Esophagus squamous epithelium (tissue), 5 donors: ENCODE measurements at places on chromosomes 7 and 10. TPM values are rescaled to one million over a fixed set of nuclear protein-coding genes. Genes with fewer than 3 reads are reported as not detected.

DNA sequence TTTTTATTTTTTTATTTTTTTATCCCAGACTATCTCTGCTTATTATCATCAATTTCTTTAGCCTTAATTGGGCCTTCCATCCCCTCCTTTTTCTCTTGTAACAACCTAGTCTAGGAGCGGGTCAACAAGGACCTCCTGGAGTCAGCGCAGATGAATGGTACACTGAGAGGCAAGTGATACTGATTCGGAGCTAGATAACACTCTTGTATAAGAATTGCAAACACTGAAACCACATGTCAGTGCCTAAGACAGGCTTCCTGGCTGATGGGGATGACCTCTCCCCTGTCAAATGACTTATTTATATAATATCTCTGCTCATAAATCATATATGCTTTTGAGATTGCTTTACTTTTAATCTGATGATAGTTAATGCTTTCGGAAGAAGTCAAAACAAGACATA is 22.7 kb downstream of the BPGM start:
- DNase-seq = no peak

- no peak for DNase-seq
Measured at GRCh38 chr10:110425684-110426293, 71.9 kb upstream of the DUSP5 start.

GRCh38 chr7:137628216-137628615 is 218.6 kb downstream of the DGKI start:
- no peak for DNase-seq

- DNase-seq = no peak
Measured at GRCh38 chr10:99328579-99329303, 415 bp upstream of the CNNM1 start.

DNA sequence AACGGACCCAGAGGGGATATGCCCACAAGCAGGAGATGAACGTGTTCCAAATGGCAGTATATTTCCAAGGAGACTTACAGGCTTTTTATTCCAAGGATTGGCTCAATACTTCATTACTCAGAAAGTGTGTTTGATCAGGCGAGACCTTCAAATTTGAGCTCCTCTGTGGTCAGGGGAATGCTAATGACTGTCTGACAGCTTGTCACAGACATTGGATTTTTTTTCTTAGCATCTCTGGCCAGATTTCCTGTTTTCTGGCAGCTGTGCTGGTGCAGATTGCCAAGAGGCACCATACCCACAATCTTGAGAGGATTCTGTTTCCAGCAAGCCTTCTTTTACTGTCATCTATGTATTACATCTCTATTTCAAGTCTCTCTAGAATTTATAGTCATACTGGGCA is 93.8 kb downstream of the C1GALT1 start:
- no peak for DNase-seq

GRCh38 chr10:77304192-77304591 is 333.4 kb downstream of the KCNMA1 start:
- no peak for DNase-seq

DNA sequence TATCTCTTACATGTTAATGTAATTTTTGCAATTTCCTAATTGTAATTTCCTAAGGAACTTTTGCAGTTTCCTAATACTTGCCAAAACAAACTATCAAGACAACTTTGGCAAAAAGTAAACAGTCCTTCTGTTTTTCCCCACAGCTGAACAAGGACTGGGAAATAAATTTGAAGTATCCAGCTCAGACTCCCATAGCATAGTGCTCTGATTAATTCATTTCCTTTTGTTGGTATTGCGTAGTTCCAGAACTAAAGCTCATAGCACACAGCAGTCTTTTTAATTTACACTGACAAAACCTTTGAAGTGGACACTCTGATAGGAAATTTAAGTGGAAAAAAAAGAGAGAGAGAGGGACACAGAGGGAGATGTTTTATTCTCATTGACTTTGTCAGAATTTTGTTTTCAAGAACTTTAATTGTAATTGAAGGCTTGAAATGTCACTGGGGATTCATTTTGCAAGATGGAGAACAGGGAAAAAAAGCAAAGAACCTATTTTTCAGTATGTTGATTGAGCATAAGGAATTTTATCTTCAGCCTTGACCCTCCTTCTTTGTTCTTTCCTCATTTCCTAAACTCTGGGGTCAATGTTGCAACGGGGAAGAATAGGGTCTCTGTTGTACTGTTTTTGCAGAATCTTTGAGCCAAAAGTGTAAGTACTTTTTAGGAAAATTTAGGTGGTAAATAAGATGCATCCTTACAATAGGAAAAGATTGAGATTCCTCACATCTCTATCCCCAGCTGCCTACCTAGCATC is 232.2 kb upstream of the NPSR1 start:
- no peak for DNase-seq

- DNase-seq = no peak
Measured at GRCh38 chr7:18445483-18445882, 50.1 kb upstream of the HDAC9 start.

DNA sequence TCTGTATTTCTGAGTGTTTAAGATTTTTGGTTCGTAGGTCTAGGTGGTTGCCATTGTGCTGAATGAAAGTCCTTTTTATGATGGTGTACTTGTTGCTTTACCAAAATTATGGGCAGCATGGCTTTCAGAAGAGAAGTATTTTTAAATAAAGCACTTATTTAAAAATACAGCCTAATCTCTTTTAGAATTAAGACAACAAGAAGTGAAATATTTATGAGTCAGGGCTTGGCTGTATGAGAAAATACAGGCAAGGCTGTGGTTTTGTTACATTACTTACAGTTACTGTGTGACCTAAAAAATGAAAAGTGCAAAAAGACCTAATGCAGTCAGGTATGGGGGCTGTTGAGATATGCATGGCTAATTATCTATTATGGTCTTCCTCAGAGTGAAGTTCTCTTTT is 185.2 kb upstream of the PPP1R3A start:
- no peak for DNase-seq

- no peak for DNase-seq
Measured at GRCh38 chr10:88066876-88067275, 203.5 kb downstream of the PTEN start.

DNA sequence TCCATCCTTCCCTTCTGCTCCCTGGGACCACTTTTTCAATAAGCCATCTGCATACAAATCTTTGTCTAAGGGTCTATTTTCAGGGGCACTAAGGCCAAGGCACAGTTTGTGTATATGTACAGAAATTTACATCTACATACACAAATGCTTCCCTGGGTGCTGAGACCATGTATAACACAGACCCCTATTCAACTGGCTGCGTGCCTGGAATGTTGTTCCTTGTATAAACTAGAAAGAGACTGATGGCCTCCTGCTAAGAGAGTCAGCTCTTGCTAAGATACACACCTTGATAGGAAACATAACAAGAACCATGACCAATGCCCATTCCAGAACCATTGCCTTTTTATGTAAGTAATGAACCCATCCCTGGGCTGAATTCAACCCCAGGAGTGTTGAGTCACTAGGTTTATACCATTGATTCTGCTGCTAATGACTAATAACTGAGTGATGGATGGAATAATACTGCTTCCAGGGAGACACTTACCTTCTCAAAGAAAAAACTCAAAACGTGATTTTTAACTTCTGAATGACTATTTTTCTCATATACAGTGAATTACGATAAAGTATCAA is 290.7 kb downstream of the FGFR2 start:
- no peak for DNase-seq

- no peak for DNase-seq
Measured at GRCh38 chr10:120951288-120951687, 100.1 kb downstream of the WDR11 start.

GJD4 gene
- total RNA-seq = not detected

LRRC4 gene
- total RNA-seq = 2.9 TPM

GAD2 gene
- total RNA-seq = not detected

GRM3 gene
- not detected for total RNA-seq

RELN gene
- total RNA-seq = 1.1 TPM
